ENCODE measurements at places on chromosomes 13 and 19. TPM values are rescaled to one million over a fixed set of nuclear protein-coding genes. Genes with fewer than 3 reads are reported as not detected.
A peak's percentile ranks its signal among the peaks of the same experiment; 100 is the strongest.

The PSG11 gene
- not detected for total RNA-seq

The EID2B gene
- total RNA-seq, result 1.2 TPM

The CGB5 gene
- not detected for total RNA-seq

The KLF12 gene
- total RNA-seq, result 7.8 TPM

The AMER2 gene
- total RNA-seq, result not detected

The CAPN12 gene
- 8.8 TPM for total RNA-seq

The SAFB gene
- total RNA-seq, result 143 TPM

The NAPA gene
- 58.8 TPM for total RNA-seq

The NALCN gene
- total RNA-seq, result not detected

- no peaks in the 10 kb centered on the region for H3K27me3 ChIP-seq
- no peak overlapping the region for H3K27ac ChIP-seq
- no peak for DNase-seq
Measured at GRCh38 chr13:59856281-59856810, 307.4 kb downstream of the DIAPH3 start.

- no peaks in the 10 kb centered on the region for H3K36me3 ChIP-seq
- no peak overlapping the region for H3K27ac ChIP-seq
- no peaks in the 10 kb centered on the region for H3K27me3 ChIP-seq
- no peak for DNase-seq
- H3K4me3 ChIP-seq, result no peak overlapping the region
- H3K4me1 ChIP-seq, result peaks cover 27% of the 10 kb centered on the region
Measured at GRCh38 chr19:18634612-18635297, 2.1 kb upstream of the KLHL26 start.

- no peaks in the 10 kb centered on the region for H3K4me1 ChIP-seq
- no peaks in the 10 kb centered on the region for H3K36me3 ChIP-seq
- DNase-seq, result no peak
Measured at GRCh38 chr13:81406639-81407292, 1065.8 kb upstream of the SPRY2 start.

GRCh38 chr13:21606796-21607195 is 2.8 kb upstream of the MICU2 start:
- no peaks in the 10 kb centered on the region for H3K36me3 ChIP-seq
- H3K27me3 ChIP-seq, result no peaks in the 10 kb centered on the region
- H3K4me1 ChIP-seq, result peaks cover 14% of the 10 kb centered on the region
- no peak for DNase-seq
- H3K27ac ChIP-seq, result no peak overlapping the region
- H3K4me3 ChIP-seq, result no peak overlapping the region

- DNase-seq, result no peak
- H3K4me1 ChIP-seq, result no peaks in the 10 kb centered on the region
- no peak overlapping the region for H3K4me3 ChIP-seq
Measured at GRCh38 chr13:57925751-57926150, 294.2 kb downstream of the PCDH17 start.

DNA sequence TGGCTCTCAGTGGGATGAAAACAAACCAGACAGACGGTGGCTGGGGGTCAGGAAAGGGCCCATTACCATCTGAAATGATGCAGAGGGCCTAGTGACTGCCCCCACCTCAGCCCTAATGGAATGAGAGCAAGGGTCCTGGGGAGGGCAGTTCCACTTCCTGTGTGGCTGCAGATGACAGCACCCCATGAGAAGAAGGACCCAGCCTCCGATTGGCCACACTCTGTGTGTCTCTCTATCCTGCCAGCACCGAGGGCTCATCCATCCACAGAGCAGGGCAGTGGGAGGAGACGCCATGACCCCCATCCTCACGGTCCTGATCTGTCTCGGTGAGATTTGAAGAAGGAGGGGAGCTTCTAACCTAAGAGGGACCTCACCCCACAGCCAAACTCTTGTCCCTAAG is 498 bp downstream of the LILRB1 start:
- peaks cover 33% of the 10 kb centered on the region for H3K27me3 ChIP-seq
- H3K36me3 ChIP-seq, result no peaks in the 10 kb centered on the region
- no peaks in the 10 kb centered on the region for H3K4me1 ChIP-seq
- H3K27ac ChIP-seq, result no peak overlapping the region
- no peak overlapping the region for H3K4me3 ChIP-seq

- no peaks in the 10 kb centered on the region for H3K36me3 ChIP-seq
- no peak overlapping the region for H3K27ac ChIP-seq
- H3K27me3 ChIP-seq, result no peaks in the 10 kb centered on the region
- H3K4me1 ChIP-seq, result peaks cover 6% of the 10 kb centered on the region
- no peak overlapping the region for H3K4me3 ChIP-seq
Measured at GRCh38 chr19:12867120-12868099, 13.8 kb downstream of the DNASE2 start.

- H3K4me1 ChIP-seq, result no peaks in the 10 kb centered on the region
- no peaks in the 10 kb centered on the region for H3K36me3 ChIP-seq
- DNase-seq, result no peak
- no peaks in the 10 kb centered on the region for H3K27me3 ChIP-seq
- H3K4me3 ChIP-seq, result no peak overlapping the region
Measured at GRCh38 chr13:66803013-66803807, 426.9 kb downstream of the PCDH9 start.

DNA sequence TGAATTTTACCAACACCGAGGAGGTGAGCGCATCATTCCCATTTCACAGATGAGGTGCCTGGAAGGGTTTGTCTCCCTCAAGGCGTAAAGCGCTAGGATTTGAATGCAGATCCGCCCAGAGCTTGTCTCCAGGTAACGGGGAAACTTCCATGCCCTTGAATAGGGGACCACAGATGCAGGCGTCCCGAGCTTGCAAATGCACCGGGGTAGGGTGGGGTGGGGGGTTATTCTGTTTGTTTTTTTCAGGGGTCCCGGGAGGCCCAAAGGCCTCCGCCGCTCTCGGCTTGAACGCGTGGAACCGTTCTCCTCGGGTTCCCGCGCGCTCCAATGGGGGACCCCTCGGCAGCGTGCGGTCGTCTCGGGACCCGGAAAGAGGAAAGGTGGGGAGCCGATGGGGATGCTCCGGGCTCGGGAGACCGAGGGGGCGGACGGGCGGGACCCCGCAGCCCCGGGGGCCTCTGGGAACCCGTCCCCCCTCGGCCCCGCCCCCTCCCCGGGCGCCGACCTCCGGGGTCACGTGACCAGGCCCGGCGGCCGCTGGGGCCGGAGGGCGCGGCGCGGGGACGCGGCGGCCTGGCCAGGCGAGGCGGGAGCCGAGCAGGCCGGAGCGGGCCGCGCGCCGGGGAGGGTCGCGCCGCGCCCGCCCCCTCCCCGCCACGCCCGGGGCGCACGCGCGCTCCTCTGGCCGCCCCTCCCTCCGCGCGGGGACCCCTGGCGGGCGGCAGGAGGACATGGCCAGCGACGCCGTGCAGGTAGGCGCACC is at the start of gene PKN1:
PKN1 (plus strand) TSS at position 516 of the 763 bp plus-strand sequence; CDS start at position 732, 216 bp downstream.
- peak within 1 kb of the TSS; percentile 75 for H3K4me3 ChIP-seq
- peak within 1 kb of the TSS; percentile 95 for H3K27ac ChIP-seq
- no peak for DNase-seq
- H3K27me3 ChIP-seq, result no peaks in the 10 kb centered on the region
- H3K36me3 ChIP-seq, result no peaks in the 10 kb centered on the region
- peaks cover 41% of the 10 kb centered on the region for H3K4me1 ChIP-seq

DNA sequence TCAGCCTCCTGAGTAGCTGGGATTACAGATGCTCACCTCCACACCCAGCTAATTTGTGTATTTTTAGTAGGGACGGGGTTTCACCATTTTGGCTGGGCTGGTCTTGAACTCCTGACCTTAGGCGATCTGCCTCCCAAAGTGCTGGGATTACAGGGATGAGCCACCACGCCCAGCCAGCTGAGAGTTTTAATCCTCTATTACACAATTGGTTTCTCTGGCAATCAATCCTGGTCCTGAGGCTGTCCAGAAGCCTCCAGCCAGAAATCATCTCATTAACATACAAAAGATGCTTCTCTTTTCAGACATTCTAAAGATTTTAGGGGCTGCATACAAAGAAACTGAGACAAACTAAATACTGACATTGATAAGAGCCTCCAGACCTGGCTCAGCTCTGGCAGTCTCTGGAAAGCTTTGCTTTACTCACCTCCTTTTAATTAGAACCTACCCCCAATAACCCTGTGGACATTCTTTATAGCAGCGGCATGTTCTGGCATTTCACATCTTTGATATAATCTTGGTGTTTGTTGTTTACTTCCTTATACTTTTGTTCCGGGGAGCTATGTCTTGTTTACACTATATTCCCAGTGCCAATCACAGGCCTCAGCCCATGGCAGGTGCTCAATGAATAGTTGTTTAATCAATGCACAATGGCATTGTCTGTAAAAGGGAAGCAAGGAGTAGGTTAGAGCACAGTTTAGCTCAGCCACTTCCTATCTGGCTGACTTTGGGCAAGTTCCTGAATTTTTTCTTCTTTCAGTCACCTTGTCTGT is 4.1 kb upstream of the ZNF724 start:
- H3K36me3 ChIP-seq, result no peaks in the 10 kb centered on the region
- no peak for DNase-seq
- H3K27ac ChIP-seq, result no peak overlapping the region
- H3K4me1 ChIP-seq, result no peaks in the 10 kb centered on the region

DNA sequence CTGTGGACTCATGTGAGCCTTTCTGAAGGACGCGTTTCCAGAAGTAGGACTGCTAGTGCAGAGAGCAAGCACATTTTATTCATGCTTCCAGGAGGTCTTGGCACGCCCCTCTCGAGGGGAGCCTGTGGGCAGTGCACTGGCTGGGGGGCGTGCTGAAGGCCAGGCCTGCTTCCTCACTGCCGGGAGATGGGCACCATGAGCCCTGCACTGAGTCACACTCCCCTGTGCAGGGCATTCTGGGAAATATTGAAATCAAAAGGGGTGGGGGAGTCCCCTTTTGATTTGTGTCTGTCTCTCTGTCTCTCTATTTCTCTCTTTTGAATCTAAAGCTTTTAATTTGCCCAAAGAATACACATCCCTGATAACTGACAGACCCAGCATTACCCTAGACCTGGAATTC is 34.0 kb downstream of the DPF1 start:
- no peak overlapping the region for H3K4me3 ChIP-seq
- no peaks in the 10 kb centered on the region for H3K36me3 ChIP-seq
- H3K4me1 ChIP-seq, result no peaks in the 10 kb centered on the region
- no peaks in the 10 kb centered on the region for H3K27me3 ChIP-seq

DNA sequence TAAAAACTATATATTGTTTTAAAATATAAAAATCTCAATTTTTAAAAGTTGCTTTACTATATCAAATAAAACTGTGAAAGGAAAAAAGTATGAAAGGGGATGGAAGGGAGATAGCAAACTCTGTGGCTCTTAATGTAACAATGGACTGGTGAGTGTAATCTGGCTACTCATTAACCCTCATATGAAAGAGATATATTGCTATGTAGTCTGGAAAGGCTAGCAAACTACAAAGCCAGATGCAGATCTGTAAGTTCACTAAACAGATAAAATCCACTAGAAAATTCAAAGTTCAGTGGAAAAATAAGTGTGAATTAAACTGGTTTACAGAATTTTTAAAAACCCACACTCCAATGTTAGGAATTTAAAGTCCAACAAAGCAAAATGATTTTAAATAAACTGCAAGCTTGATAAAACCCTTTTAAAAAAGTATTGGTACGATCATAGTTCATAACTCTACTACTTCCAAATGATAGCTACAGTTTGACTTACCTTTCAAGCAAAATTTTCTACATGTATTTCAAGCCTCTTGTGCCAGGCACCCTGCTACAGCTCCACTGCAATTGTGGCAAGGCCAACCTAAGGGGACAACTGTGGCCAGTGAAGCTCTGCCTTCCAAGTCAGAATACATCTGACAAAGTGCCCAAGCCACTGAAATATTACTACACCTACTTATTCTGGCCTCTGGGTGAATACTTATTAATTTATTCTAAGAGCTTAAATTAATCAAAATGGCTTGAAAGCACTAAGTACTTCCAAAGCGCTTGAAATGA is 647 bp upstream of the ELF1 start:
- no peak for DNase-seq
- peak overlapping the region; percentile 63 for H3K4me3 ChIP-seq
- peaks cover 17% of the 10 kb centered on the region for H3K4me1 ChIP-seq
- H3K36me3 ChIP-seq, result no peaks in the 10 kb centered on the region

- no peak within 1 kb of the TSS for H3K4me3 ChIP-seq
- H3K36me3 ChIP-seq, result no peaks in the 10 kb centered on the region
- no peaks in the 10 kb centered on the region for H3K4me1 ChIP-seq
- H3K27ac ChIP-seq, result no peak within 1 kb of the TSS
- no peak for DNase-seq
Measured at GRCh38 chr19:16888629-16889365, at the start of gene F2RL3. F2RL3 (plus strand) TSS chr19:16888999; CDS start chr19:16889190, 191 bp downstream.

DNA sequence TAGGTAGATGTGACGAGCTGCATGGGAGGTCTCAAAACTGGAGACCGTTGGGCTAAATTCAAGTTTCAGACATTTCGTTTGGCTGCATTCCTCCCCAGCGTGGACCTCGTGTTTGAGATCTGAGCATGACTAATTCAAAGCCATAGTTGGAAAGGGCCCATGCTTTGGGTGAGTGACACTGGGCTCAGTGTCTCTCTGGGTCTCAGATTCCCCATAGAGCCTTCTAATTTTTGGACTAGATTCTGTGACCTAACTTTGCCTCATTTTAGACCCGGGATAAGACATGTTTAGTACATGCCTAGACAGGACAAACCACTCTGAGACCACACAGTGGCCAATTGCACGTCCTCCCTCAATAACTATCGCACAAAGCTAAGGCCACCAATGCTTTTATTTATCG is 16.6 kb downstream of the CKM start:
- DNase-seq, result no peak
- peaks cover 17% of the 10 kb centered on the region for H3K4me1 ChIP-seq
- H3K27me3 ChIP-seq, result no peaks in the 10 kb centered on the region
- no peak overlapping the region for H3K4me3 ChIP-seq

- H3K36me3 ChIP-seq, result 0 out of 2 replicates have a peak, but pooled peaks cover 4% of the 10 kb centered on the region
- no peak overlapping the region for H3K27ac ChIP-seq
- H3K27me3 ChIP-seq, result no peaks in the 10 kb centered on the region
- DNase-seq, result no peak
- no peak overlapping the region for H3K4me3 ChIP-seq
Measured at GRCh38 chr13:40983725-40984667, 35.1 kb downstream of the ELF1 start.

DNA sequence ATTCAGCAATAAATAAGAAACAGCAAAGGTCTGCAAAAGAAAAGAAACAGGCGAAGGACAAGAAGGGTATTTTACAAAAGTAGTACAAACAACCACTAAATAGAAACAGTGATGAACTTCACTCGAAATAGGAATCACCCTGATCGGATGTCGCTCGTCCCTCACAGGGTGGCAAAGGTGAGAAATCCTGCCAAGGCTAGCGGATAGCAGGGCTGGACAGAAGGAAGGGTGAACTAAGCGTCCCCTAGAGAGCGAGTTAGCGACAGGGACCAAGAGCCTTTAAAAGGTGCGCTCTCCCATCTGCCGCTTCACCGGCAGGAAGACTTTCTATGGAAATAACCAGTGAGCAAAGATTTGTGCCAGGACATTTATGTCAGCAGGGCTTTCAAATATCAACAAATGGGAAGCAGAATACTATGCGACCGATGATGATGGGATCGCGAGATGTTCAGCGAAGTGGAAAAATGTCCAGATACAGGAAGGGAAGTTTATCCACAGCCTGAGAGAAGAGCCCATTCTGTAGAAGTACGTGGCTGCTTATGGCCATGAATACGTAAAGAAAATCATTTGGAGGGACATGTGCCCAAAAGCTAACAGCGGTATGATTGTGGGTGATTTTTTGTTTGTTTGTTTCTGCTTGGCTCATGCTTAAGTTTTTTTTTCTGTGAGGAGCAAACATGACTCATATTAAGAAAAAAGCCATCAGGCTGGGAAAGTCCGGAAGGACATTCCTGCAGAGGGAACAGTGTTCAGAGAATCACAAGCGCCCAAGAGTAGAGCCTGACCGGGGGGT is 18.9 kb downstream of the ELAVL1 start:
- H3K36me3 ChIP-seq, result peaks cover 72% of the 10 kb centered on the region
- peaks cover 7% of the 10 kb centered on the region for H3K4me1 ChIP-seq
- no peak overlapping the region for H3K27ac ChIP-seq
- H3K4me3 ChIP-seq, result no peak overlapping the region
- DNase-seq, result no peak
